ENCODE measurements at places on chromosomes 4 and X. TPM values are rescaled to one million over a fixed set of nuclear protein-coding genes. Genes with fewer than 3 reads are reported as not detected.

SSR4 gene
- 168 TPM for total RNA-seq

POU3F4 gene
- 1.4 TPM for total RNA-seq

DNA sequence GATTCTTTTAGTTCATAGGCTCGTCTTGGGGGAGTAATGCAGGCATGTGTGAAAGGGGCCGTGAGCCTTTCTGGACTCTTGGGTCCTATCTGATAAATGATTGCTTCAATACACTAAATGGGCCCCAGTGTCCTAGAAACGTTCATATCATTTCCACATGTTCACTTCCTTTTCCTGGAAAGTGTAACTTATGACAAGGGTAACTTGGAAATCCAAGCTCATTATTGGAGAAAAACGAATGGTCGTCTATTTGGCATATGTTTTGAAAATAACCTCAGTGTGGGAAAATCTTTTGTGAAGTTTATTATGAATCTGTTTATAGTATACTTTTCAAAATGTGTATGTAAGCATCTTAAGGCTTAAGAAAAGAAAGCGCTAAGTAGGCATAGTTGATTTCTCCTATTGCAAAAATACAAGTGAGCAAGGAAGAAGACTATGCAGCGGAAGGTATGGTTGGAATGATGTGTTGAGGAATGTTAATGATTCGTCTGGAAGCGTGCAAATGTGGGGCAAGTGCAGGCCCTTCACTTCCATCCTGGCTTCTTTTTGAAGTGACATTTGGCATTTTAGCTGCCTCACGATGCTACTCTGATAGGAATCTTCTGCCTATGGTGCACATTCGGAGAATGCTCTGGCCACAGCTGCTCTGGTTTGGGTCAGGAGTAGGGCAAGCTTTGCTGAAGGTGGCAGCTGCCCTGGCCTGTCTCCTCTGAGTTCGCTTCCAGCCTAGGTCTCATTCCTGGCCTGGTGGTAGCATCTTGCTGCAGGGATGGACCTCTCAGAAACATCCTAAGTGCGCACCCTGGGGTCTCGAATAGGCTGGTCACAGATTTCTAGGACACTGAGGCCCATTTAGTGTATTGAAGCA lies 49.5 kb upstream of the STOX2 start:
- no peaks in the 10 kb centered on the region for H3K4me1 ChIP-seq
- peaks cover 1% of the 10 kb centered on the region for H3K27me3 ChIP-seq
- no peak overlapping the region for H3K27ac ChIP-seq
- no peak overlapping the region for H3K4me3 ChIP-seq
- no peak for DNase-seq

DNA sequence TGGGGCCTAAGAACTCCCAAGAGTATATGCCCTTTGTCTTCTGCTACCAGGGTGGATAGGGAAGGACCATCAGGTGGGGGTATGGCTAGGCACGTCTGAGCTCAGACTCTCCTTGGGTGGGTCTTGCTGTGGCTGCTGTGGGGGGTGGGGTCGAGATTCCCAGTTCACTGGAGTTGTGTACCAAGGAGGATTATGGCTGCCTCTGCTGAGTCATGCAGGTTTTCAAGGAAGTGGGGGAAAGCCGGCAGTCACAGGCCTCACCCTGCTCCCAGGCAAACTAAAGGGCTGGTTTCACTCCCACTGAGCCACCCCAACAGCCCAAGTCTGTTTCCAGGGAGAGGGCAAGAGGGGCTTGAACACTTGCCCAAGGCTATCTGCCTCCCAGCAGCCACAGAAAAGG lies 249.7 kb downstream of the NR3C2 start:
- H3K4me1 ChIP-seq, result no peaks in the 10 kb centered on the region
- DNase-seq, result no peak

GRCh38 chr4:159937595-159937994 lies 834.7 kb downstream of the RAPGEF2 start:
- no peaks in the 10 kb centered on the region for H3K36me3 ChIP-seq
- H3K4me3 ChIP-seq, result no peak overlapping the region
- no peak for DNase-seq
- no peaks in the 10 kb centered on the region for H3K27me3 ChIP-seq
- no peaks in the 10 kb centered on the region for H3K4me1 ChIP-seq
- no peak overlapping the region for H3K27ac ChIP-seq

- DNase-seq, result no peak
- H3K27ac ChIP-seq, result no peak overlapping the region
- no peak overlapping the region for H3K4me3 ChIP-seq
- no peaks in the 10 kb centered on the region for H3K27me3 ChIP-seq
- peaks cover 5% of the 10 kb centered on the region for H3K36me3 ChIP-seq
Measured at GRCh38 chr4:4408132-4408523, 21.2 kb downstream of the NSG1 start.

DNA sequence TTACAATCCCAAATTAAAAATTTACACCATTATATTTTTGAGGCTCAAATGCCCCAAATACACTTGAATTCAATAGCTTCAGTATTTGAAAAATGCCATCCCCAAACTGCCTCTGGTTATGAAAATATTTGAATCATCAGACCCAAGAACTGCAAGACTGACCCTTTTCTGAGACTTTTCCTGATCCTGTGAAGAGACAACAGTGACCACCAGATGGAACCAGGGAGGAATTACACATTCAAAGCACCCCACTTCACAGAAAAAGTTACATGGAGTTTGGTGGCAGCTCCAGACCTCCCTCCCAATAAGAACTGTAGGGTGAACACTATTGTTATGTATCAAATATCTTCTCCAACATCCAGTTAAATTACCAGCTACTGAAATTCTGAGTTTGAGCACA lies 44.0 kb upstream of the SCD5 start:
- no peak overlapping the region for H3K4me3 ChIP-seq
- DNase-seq, result no peak
- peaks cover 56% of the 10 kb centered on the region for H3K36me3 ChIP-seq

GRCh38 chrX:147565237-147565636 lies 346.5 kb upstream of the FMR1 start:
- no peak overlapping the region for H3K4me3 ChIP-seq
- no peak overlapping the region for H3K27ac ChIP-seq
- H3K36me3 ChIP-seq, result no peaks in the 10 kb centered on the region
- H3K27me3 ChIP-seq, result no peaks in the 10 kb centered on the region
- H3K4me1 ChIP-seq, result no peaks in the 10 kb centered on the region
